Suppressor macrophage treated with lipopolysaccharide for 4 hours (primary cell): ENCODE measurements at places on chromosomes 2 and 18.

GRCh38 chr18:35808796-35809195 lies 163.7 kb upstream of the RMP24 start:
- DNase-seq: peak; percentile 33

- peak; percentile 60 for DNase-seq
These were observed 1.5 kb downstream of the EFR3B start for GRCh38 chr2:25043241-25043867.

- DNase-seq: no peak
These were observed 9.6 kb downstream of the IRS1 start for GRCh38 chr2:226790011-226790410.

GRCh38 chr2:22247466-22247865 lies 1123.7 kb downstream of the TDRD15 start:
- DNase-seq: no peak
